ENCODE measurements at places on chromosomes 2 and 18.

GRCh38 chr2:167924556-167924955 is 322.8 kb downstream of the STK39 start:
- no peak for DNase-seq

DNA sequence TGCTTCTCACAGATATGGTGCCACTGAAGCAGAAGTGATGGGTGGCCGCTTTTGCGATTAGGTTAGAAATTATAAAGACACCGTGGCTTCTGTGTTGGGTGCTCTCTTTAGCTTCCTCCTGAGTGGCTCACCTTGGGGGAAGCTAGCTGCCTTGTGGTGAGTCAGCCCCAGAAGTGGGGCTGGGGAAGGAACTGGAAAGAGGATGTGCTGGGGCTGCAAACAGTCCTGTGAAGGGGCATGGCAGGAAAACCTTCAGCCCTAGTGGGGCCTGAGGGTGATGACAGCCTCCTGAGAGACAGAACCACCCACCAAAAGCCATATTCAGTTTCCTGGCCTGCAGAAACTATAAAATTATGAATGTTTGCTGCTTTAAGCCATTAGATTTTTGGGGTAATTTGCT is 8.9 kb upstream of the ASB18 start:
- DNase-seq, result no peak

- no peak for DNase-seq
Measured at GRCh38 chr2:44980751-44981713, 28.2 kb downstream of the SIX2 start.

DNA sequence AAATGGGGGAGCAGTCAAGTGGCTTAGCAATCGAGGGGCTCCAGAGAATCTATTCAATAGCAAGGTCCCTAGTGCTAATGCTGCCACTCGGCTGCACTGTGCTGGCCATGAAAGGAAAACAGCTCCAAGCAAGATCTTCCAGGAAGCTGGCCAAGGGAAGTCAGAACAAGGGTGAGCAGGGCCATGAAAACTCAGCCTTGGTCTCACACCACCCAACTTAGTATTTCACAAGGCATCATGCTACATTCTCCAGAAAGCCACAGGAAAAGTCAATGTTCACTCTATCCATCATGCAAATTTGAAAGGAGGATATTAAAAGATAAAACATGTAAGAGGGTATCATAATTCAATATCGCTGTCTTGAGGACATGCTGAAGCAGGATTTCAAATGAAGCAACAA is 35.7 kb downstream of the NRP2 start:
- no peak for DNase-seq

- DNase-seq, result no peak
Measured at GRCh38 chr2:149038442-149039212, at the start of gene LYPD6B. Gene LYPD6B (plus strand): TSS chr2:149038699. CDS start chr2:149130949, 92,250 bp downstream.

- DNase-seq, result no peak
Measured at GRCh38 chr2:124193706-124194105, 168.6 kb downstream of the CNTNAP5 start.

DNA sequence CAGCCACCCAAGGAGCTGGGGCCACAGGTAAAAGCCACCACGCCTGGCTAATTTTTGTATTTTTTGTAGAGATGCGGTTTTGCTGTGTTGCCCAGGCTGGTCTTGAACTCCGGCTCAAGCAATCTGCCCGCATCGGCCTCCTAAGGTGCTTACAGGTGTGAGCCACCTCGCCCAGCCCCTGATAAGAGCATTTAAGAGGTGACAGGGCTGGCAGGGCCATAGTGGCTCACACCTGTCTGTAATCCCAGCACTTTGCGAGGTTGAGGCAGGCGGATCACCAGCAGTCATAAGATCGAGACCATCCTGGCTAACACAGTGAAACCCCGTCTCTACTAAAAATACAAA is 9.0 kb upstream of the CNNM3 start:
- DNase-seq, result no peak

- DNase-seq, result no peak
Measured at GRCh38 chr2:6822406-6822805, 43.3 kb downstream of the CMPK2 start.

- DNase-seq, result no peak
Measured at GRCh38 chr2:28400419-28400818, 7.8 kb downstream of the FOSL2 start.

DNA sequence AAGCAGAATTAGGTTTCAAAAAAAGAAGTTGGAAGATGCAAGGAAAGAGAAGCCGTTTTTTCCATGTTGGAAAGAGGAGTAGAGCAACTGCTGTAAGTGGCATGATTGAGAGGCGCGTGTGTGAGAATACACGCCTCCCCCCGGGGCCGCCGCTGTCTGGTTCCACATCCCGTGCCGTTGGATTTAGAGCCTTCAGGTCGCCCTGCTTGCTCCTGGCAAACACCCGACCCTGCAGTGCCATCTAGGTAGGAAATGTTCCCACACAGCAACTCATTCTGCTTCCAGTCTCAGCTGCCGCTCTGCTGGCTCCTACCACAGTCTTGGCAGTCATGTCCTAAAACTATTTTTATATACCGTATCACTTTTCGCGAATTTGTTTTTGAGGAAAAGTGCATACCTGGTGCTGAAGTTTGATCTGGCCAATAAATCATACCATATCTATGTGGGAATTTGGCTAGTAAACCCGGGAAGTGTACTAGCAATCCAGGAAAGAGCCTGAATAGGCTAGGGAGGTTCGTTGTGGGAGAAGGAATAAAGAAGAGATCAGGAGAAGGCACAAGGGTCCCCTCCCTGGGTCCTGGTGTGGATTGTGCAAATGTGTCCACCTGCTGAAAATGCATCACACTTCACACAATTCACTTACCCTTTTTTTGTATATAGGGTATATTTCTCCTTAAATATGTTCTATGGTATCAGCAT is 372.7 kb downstream of the FBXO15 start:
- no peak for DNase-seq
